Suprapubic skin (tissue), 4 donors: ENCODE measurements at places on chromosomes 6 and 20.

DNA sequence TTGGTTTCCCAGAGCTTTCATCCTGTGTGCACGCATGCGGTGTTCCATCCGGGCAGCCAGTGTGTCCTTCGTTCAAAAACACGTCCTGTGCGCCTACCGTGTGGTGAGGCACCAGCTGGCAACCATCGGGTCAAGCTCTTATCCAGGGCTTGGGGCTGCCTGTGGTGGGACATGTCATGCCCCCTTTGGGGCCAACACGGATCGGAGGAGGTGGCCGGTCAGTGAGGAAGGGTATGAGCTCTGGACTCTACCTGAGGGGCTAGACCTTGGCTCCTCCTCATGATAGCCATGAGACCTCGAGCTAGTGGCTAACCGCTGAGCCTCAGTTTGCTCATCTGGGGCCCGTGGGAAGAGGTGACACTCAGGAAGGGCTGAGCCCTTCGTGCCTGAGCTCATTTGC lies 158.5 kb upstream of the PMEPA1 start:
- no peak for DNase-seq

DNA sequence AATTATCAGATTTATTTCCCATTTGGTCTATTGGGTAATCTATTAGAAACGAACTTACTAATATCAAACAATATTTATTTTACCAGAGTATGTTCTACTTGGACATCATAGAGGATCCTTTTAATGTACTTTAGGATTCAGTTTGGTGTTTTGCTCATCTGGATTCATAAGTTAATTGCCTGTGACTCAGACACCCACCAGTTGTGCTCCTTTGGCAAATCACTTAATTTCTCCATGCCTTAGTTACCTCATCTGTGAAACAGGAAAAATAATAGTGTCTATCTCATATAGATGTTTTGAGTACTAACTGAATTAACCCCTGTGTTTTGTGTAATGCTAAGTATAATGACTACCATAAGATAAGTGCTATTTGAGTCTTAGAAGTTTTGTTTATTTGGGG lies 292.1 kb downstream of the LAMA2 start:
- DNase-seq, result no peak

DNA sequence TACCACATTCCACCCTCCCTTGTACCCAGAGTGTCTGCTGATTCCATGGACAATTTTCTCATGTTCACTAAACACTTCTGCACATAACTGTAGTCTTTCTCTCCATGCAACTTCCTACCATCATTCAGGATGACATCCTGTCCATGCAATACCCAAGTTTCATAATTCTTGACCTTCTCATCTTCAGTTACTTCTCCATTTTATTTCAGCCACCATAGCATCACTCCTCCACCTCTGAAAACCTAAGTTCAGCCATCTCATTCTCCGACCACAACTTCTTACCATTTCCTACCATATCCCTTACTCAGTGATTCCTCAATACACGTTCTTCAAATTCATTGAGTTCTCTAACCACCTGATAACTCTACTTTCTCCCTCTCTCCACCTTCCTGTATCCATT lies 216.5 kb upstream of the TENT5A start:
- no peak for DNase-seq

DNA sequence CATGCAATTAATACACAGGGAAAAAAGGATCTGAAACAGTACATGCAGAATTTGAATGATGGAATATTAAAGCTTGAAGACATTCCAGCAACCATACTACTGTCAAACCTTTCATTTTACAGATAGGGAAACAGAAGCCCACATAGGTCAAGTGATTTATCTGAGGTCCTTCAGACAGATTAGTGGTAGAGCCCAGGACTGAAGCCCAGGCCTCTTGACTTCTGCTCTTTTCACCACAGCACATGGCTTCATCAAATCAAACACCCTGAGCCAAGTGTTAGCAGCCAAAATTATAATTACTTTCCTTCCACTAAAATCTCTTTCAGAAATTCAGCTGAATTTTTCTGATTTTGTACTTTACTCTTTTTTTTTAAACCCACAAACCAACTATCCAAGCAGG lies 435.6 kb upstream of the RUNX2 start:
- no peak for DNase-seq

DNA sequence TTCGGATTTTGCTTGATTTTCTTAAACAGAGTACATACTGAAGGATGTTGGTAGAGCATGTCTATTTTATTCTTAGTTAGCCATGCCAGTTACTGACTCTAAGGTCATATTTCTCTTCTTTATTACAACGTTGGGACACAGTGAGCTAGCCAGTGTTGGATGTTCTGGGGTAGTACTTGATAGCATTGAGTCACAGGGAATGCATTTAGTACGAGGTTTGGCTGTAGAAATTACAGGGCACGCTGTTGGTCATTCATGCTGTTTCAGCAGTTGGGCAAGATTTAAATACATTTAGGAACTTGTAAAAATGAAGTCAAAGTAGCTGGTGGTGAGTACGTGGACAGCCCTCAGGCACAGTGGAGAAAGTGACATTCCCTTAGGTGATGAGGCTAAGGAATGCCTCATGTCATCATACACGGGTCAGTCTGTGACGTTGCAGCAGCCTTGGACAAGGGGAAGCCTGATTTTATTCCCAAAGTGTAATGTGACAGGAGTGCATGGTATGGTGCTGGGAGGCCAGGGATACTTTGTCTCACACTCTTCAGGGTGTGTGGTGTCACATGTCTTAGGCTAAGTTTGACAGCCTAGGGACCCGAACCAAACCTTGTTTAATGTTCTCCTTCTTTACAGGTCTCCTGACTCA lies 57.7 kb upstream of the SLC22A1 start:
- no peak for DNase-seq

DNA sequence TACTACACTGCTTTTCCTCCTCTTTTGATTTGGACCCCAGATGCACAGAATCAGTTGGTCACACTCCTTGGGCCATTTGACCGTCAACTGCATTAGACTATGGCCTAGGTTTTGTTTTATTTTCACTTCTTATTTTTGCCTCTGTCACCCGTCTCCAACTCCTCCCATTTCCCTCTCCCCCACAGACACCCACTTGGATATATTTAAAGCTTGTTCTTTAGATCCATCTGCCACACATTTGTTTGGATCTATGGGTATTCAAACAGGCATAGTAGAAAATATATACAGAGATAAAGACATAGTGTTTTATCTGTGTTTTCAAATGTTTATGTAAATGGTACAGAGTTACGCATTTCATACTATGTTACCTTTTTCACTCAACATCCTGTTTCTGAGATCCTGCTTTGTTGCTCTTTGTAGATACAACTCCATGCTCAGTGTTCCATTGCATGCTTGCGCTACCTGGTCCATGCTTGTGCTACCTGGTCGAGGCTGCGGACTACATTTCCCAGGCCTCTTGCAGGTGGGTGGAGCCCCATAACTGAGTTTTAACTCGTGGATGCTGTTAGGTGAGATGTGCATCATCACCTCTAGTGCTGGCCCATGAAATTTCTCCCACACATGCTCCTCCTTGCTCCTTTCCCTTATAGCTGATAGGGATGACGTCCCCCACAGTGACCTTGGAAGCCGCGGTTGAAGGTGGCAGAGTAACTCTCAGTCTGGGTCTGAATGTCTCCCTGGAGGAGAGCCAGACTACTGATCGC lies 11.5 kb upstream of the PREX1 start:
- no peak for DNase-seq

- DNase-seq, result no peak
Measured at GRCh38 chr20:33636776-33637175, 25.4 kb upstream of the C20orf144 start.

DNA sequence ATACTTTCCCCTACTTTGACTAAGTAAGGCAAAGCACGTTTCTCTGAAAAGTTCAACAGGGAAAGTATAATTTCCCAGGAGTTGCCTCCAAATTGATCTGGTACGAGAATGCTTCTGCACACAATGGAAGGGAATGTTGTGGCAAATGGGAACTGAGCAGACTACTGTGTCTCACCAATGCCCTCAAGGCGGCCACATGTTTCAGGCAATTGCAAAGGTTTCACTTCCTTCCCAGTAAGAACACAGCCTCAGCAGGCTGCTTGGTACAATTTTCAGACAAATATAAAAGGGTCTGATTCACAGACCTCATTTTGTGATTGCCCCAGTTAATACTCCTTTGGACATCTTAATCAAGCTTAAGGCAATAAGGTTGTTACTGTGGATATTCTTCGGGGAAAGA lies 71.2 kb downstream of the KIAA0319 start:
- no peak for DNase-seq

DNA sequence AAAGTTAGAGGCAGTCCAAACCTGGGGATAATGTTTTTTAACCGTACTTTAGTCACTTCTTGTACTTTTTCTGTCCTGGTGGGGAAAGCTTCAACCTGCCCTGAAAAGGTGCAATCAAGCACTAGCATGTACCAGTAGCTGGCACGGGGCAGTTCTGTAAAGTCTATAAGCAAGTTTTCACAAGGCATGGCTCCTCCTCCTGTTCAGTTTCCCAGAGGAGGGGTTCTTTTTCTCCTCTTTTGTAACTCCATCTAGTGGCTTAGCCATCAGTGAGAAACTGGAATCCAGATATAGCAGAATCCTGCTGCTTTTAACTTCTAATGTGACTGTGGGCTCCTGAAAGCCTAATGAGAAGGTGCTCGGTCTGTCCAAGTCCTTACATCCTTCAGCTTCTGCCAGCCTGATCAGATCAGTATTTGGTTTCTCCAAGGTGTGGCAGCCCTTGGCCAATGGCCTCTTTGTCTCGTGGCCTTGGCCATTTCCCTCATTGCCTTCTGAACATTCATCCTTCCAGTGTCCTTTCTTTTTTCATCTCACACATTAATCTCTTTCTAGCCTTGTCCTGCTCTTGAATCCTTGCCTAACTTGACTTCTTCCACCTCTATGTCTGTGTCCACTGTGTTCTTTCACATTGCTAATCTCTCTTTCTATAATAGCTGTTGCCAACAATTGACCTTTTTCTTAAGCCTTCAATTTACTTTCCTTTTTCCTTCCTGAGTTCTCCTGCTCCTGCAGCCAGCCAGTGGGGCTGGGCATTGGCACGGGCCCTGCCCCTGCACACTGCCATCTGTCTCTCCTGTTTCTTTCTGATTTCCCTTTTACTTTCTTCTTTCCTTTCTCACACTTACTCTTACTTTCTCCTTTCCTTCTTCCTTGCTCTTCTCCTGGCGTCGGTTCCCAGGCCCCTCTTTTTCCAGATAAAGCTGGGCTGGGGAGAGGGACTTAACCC lies 222.0 kb upstream of the SYNCRIP start:
- no peak for DNase-seq

DNA sequence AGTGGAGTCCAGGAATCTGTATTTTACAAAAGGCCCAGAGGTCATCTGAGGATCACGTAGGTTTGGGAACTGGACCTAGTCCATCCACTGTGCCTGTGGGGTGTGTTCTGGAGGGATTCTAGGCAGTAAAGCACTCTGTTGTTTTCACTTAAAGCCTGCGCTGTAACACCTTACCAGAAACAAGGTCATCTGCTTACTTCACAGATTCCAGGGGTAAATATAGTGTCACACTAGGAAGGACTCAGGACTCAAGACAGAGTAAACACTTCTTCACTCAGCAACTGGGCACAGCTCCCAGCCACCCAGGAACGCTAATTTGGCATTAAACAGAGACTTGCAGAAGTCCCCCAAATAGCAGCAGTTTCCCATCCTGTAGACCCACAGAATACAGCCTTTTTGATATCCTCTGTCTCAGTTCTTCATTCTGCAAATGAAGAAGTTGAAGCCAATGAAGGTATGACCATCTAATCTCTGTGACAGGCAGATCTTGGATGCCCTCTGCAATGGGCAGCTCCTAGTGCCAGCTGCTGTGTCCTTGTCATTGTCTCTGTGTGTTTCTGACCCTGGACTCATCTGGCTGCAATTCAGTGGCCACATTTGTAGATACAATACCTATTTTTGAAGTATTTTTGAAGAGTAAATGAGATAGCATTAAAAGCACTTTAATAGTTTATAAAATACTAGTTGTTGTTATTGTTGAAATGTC lies 129.1 kb downstream of the SLC24A3 start:
- no peak for DNase-seq

DNA sequence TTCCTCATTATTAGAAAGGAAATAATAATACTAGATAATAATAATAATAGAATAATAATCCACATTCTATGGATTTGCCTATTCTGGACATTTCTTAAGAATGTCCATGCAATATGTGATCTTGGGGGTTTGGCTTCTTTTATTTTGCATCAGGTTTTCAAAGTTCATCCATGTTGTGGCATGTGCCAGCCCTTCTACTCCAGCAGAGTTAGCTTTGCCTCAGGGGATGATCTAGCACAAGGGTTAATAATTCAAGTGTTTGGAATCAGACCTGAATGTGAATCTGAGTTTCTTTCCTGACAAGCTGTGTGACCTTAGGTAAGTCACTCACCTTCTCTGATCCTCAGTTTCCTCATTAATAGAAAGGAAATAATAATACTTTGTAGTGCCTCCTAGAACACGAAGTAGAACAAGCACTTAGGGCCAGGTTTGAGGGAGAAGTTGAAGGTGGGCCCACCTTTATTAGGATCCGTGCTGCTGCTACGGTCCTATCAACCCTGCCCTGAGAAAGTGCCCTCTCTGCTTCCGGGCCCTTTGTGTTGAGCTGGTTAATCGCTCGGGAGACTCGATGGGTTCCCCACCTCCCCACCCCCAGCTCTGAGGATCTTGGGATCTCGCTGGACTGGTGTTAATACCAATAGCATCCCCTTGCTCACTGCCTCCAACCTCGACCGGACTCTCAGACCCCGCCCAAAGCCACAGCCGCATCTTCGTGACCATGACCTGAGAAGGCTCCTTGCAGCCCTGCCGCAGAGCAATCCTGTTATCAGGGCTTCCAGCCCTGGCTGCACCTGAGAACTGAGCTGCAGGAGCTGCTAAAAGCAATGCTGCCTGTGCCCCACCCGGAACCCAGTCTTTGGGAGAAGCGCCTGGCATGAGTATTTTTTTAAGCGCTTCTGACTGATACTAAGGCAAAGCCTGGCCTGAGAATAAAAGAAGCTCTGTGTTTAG lies 26.9 kb downstream of the RBM38 start:
- DNase-seq, result no peak
